ENCODE measurements at places on chromosomes 1 and 21. TPM values are rescaled to one million over a fixed set of nuclear protein-coding genes. Genes with fewer than 3 reads are reported as not detected.

DNA sequence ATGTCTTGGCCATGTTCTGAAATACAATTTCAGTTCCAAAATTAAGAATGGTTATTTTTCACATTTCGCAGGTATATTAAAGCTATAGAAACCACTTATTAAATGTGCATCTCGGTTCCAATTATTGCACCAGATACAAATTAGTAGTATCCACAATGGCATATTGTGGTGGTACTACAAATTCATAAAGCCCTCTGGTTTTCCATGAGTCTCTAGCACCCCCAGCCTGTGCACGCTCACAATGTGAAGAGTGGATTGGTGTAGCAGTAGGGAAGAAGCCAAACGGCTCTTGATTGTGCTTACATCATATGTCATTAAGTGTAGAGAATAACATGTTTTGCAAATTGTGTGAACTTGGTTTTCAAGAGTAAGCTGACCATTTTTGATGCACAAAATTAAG lies 1.9 kb upstream of the BRINP3 start:
- DNase-seq: no peak

- peak; percentile 21 for DNase-seq
These were observed 456 bp upstream of the SMYD2 start for GRCh38 chr1:214280386-214281020.

The SAMD13 gene
- total RNA-seq: 0.33 TPM

DNA sequence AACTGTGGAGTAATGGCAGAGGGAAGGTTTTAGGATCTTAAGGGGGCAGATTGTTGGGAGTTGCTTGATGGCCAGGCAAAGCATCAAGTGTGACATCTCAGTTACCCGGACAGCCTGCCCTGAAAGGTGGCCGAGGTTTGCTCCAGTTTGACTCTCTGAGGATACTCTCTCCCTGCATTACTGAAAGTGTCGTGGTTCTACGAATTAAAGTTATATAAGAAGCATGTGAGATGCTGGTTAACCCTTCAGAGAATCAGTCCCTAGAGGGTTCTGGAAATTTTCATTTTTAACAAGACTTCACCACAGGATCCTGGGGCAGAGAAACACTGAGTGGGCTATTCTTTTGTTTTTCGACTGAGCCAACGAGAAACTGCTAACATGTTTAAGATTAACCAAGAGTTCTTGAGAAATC lies 689 bp upstream of the ZNF644 start:
- DNase-seq: no peak

The OR2L13 gene
- total RNA-seq: not detected

All from mammary epithelial cell (primary cell).